CD4-positive, alpha-beta T cell treated with Interleukin-4 for 1 hour (primary cell): ENCODE measurements at places on chromosomes 5 and 9.

DNA sequence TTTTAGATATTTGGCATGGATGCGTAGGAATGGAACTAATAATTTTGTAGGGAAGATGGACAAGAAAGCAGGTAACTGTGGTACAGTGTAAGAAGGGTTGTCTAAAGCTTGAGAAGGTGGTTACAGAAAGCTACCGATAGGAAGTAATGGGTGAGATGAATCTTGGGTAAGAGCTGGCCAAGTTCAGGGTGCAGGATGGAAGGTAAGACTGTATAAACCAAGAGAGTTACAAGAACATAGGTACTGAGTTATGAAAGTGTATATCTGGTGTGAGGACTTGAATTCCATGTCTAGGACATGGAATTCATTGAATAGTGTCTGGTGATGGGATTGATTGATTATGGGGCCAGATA lies 1.4 kb downstream of the MCCC2 start:
- DNase-seq = no peak

- no peak for DNase-seq
Measured at GRCh38 chr9:127858041-127858512, 3.6 kb upstream of the ENG start.

GRCh38 chr9:129561594-129562281 lies 59.2 kb downstream of the C9orf50 start:
- no peak for DNase-seq

DNA sequence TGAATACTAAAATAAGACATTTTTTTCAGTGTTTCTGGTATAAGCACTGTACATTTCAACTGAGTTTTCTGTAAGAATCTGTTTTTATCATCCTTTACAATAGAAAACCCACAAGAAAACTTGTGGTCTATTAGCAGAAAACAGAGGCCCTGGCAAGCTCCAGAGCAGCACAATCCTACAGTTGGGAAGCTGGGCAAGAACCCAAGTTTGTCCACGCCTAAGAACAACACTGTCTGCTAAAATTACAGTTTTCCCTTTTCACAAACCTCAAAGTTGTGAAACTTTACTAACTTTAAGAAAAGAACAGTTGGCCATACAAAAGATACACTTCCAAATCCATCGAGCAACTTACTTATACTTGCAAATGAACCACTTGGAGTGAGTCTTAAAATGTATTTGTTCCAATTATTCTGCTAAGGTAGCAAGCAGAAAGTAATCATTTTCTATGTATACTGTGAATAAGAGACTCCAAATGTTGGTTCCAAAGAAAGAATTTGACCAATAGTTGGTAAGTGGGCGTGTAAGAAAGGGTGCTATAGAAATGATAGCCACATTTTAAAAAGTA lies 982.0 kb upstream of the ARRDC3 start:
- no peak for DNase-seq

DNA sequence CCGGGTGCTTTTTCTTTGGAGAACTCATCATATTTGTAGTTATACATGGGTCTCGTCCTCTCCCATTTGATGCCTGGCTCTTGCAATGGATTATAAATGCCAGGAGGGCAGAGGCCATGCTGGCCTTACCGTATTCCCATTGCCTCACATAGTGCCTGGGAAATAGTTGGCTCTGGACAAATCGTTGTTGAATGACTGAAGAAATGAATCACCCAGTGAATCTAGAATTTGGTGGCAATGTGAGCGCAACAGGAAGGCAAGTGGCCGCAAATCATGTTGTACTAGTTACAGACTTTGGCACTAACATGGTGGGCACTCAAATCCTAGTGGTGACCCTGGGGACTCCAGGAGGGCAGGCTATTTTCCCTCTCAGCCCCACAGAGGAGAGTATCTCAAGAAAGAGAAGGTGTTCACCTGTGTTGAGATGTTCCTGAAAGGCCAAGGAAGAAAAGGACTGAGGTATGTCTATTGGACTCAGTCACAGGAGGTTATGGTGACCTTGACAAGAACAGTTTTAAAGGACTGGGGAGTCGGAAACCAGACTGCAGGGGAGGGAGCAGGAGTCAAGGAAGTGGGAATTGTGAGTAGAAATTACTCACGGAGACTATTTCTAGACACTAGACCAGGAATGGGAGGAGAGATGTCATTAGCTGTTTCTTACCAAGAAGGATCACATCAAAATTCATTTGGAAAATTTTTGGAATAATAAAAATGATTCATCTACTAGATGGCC lies 61.7 kb upstream of the COL15A1 start:
- DNase-seq = no peak

- no peak for DNase-seq
Measured at GRCh38 chr5:171748720-171749119, 36.9 kb upstream of the SMIM23 start.

- DNase-seq = no peak
Measured at GRCh38 chr5:73981704-73982103, 355.7 kb downstream of the ARHGEF28 start.

- no peak for DNase-seq
Measured at GRCh38 chr5:39870137-39870536, 445.4 kb upstream of the DAB2 start.
